ENCODE measurements at places on chromosomes 7 and 10. TPM values are rescaled to one million over a fixed set of nuclear protein-coding genes. Genes with fewer than 3 reads are reported as not detected.

DNA sequence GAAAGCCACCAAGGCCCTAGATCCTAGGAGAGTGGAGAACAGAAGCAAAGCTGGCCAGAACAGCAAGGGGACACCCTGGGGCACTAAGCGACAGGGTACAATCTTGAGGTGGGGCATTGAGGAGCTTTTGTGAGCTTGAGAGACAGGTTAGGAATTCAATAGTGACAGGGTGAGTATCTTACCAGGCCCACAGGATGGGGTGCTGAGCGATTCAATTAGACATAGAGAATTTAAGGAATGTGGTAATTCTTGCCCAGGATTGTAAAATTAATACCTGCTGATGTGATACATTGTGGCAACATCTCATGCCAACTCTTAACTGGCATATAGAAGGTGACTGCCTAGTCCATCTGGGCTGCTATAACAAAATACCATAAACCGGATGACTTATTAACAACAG lies 14.0 kb downstream of the RBP3 start:
- no peaks in the 10 kb centered on the region for H3K4me1 ChIP-seq
- peaks cover 5% of the 10 kb centered on the region for H3K27me3 ChIP-seq
- no peak overlapping the region for H3K27ac ChIP-seq
- peak; percentile 34 for DNase-seq

- H3K36me3 ChIP-seq, result no peaks in the 10 kb centered on the region
- H3K4me1 ChIP-seq, result no peaks in the 10 kb centered on the region
- H3K27me3 ChIP-seq, result peaks cover 58% of the 10 kb centered on the region
These were observed 56.9 kb upstream of the ADGRA1 start for GRCh38 chr10:133030781-133031180.

DNA sequence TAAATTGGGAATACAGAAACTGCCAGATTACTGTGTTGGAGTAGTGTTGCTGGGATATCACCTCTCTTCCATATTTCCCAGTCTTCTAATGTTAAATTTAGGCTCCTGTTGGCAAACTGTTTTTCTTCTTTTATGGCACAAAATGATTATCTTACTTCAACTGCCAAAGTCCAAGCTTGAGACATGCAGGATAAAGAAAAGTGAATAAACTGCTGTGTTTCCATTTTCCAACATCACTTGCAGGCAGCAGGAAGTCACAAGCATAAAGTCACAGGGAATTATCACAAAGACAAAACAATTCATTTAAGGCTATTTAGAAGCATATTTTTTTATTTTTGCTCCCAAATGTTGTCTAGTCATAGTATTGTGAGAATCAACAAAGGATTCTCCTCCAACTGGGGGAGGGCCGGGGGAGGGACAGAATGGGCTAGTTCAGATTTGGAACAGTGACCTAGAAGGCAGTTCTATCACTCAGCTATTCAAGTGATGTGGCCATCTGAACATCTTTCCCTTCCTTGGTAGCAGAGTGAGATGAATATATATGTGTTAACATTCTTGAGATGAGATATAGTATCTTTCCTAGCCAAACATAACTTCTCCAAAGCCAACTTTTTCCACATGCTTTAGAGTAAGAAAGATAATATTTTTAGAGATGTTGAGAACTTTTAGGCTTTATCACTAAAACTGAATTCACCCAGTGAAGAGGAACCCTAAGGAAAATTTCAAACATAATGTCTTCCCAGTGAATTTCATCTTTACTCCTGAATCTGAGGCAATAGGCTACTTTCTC lies 364.7 kb downstream of the CTNNA3 start:
- no peak for DNase-seq
- no peak overlapping the region for H3K27ac ChIP-seq
- no peaks in the 10 kb centered on the region for H3K27me3 ChIP-seq
- H3K36me3 ChIP-seq, result no peaks in the 10 kb centered on the region
- H3K4me1 ChIP-seq, result no peaks in the 10 kb centered on the region

The ADRB1 gene
- 0.07 TPM for total RNA-seq

Data from chondrocyte (in vitro differentiated cells).